Activated CD4-positive, alpha-beta T cell treated with anti-CD3 and anti-CD28 coated beads, Interleukin-2, amount 10 ng/mL, durations not matched to agents 7 days and 5 days (primary cell): ENCODE measurements at places on chromosomes 3 and 15. TPM values are rescaled to one million over a fixed set of nuclear protein-coding genes. Genes with fewer than 3 reads are reported as not detected.

The ADGRG7 gene
- total RNA-seq = not detected

- no peak for DNase-seq
Measured at GRCh38 chr3:182139627-182140357, 428.1 kb downstream of the SOX2 start.

DNA sequence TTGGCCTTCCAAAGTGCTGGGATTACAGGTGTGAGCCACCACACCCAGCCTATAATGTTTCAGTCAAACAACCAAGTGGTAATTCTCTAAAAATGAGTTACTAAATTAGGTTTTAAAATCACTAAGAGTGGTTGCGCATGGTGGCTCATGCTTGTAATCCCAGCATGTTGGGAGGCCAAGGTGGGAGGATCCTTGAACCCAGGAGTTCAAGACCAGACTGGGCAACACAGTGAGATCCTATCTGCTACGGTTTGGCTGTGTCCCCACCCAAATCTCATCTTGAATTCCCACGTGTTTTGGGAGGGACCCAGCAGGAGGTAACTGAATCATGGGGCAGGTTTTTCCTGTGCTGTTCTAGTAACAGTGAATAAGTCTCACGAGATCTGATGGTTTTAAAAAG, 26.1 kb downstream of the SEC11A start:
- no peak for DNase-seq

DNA sequence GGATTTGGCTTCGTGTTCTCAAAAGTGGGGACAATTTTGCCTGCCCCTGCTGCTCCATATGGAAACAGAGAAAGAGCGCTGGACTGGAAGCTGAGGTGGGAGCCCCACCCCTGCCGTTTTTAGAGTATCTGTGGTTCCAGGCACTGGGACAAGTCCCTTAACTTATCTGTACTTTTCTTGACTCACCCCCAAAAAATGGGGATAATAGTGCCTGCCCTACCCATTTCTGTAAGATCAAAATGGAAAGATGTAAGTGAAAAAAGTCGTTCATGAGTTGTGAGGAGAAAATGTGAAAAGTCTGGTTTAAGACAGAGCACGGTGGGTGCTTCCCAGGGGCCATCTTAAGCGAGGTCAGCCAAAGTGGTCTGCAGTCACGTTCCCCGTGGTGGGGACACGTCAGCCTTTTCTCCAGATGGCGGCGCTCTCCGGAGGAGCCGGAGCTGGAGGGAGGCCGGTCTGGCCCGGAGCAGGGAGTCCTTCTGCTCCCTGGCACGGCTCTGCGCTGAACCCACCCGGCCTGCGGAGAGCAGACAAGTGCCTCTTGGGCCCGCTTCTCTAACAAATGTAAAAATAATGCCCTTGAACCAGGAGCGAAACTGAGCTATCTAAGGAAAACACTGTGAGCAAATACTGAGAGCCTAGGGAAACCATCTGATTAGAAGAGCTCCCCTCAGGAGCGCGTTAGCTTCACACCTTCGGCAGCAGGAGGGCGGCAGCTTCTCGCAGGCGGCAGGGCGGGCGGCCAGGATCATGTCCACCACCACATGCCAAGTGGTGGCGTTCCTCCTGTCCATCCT, at the start of gene CLDN18:
Gene CLDN18 (plus strand): TSS at position 690 of the 797 bp plus-strand sequence. CDS start 61 bp downstream, at position 751.
- no peak for DNase-seq

GRCh38 chr3:39440316-39440715, 27.2 kb upstream of the MOBP start:
- no peak for DNase-seq

DNA sequence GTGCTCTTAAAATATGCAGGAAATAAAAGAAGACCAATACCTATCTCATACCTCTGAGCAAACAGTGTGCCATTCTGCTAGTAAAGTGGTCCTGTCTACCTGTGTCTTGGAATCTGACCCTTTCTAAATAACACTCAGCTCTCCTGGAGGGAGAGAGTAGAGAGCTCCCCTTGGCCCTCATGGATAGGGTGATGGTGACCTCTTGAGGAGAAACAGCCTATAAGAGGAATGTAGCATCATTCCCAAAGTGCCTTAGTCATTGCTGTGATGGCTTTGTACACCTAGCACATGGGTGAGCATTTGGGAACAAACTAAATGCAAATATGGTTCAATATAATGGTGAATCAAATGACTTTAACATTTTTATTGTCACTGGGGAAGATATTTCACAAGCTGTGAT, 10.0 kb downstream of the SNTN start:
- no peak for DNase-seq

The C3orf52 gene
- 9.2 TPM for total RNA-seq

The SAXO2 gene
- total RNA-seq = 14.3 TPM

The HES1 gene
- 2.7 TPM for total RNA-seq

GRCh38 chr3:87997966-87998365, 60.8 kb downstream of the CGGBP1 start:
- DNase-seq = no peak

The CHRD gene
- not detected for total RNA-seq

DNA sequence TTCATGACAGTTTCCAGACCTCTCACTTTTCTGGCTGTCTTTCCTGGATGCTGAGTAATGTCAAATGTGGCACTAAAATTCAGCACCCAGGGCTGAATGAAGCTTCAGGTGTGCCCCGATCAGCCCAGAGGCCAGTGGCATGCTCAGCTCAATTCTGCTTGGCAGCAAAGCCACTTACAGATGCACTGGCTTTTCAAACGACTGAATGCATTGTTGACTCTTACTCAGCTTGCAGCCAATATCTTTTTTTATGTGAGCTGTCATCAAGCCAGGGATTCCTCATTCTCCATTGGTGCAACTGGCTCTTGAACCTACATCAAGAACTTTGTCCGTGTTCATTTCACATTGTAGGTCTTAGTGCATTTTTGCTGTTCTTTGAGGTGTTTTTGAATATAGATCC, 60.7 kb downstream of the ZDHHC19 start:
- no peak for DNase-seq
